ENCODE measurements at places on chromosomes 7 and 10.

- DNase-seq: no peak
These were observed 94.1 kb upstream of the CREB5 start for GRCh38 chr7:28318101-28318762.

DNA sequence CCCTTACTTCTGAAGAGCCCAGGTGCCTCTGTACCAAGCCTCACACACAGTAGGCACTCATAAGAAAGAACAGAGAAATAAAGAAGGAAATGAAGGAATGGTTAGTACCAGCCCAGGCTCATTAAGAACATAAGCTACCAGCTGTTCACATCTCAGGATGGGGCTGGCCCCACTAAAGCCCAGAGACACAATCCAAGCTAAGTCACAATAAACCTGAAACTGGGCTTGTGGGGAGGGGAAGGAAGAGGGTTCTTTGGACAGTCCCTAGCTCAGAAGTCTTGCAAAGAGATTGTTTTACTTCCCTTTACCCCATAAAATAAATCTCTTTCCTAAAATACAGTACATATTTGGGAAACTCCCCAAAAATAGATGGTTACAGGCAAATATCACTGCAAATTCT lies 24.3 kb downstream of the FBXW4 start:
- no peak for DNase-seq

DNA sequence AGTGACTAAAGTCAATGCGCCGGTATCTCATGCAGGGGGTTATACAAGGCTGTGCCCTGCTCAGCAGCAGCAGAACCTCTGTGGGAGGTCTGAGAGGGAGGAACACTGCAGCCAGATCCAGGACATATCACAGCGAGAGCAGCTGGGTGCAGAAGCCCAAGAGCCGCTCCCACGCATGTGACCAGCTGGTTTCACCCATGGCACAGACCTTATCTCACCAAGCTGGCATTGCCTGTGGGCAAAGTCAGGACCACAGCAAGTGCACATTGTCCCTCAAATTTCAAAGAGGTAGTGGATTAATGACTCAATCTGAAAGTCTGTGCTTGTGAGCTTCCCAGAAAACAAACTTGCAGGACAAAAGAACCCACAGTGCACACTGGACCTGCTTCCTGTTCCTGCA lies 31.6 kb upstream of the AKR1C1 start:
- DNase-seq: no peak

DNA sequence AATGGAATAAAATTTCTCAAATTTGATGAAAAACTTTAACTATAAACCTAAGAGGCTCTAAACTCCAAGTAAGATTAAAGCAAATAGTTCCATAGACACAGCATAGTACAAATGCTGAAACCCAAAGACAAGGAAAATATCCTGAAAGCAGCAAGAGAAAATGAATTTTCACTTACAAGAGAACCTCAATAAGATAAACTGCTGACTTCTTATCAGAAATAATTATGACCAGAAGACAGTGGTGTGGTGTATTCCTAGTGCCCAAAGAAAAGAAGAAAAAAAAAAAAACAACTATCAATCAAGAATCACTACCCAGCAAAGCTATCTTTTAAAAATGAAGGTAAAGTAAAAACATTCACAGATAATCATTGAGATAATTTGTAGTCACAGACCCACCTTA lies 106.3 kb downstream of the DYNC1I1 start:
- no peak for DNase-seq

- no peak for DNase-seq
These were observed 97.0 kb downstream of the TPK1 start for GRCh38 chr7:144738708-144739314.

DNA sequence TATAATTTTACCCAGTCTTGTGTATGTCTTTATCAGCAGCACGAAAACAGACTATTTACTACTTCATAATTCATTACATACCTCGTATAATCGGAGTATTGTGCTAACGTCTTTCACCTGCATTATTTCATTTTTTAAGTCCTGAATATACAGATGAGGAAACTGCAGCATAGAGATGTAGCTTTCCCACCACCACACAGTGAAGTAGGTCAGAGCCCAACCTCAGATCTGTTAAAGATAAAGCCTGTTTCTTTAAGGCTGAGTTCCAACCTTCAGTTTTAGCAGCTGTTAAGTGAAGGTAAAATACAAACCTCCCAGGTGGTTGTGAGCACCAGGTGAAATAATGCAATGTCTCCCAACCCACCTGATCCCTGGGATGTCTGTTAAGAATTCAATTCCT lies 2.0 kb upstream of the ADAM12 start:
- no peak for DNase-seq

DNA sequence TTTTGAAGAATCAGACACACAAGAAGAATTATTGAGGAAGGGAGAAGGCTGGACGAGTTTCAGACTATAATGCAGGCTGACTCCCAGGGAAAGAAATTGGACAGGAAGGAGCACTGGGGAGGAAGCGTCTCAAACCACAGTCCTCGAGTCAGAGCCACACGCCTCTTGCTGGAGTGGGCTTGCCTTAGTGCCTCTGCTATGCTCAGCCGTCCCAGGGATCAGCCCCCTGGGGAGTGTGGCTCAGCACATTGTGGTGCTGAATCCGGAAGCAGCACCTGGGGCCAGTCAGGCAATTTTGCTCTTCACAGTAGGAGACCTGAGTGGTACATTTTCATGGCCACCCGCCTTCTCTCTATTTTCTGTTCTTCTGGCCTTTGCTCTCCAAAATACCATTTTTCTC lies 67.4 kb upstream of the SLC35G1 start:
- no peak for DNase-seq

GRCh38 chr10:126795318-126795717 lies 109.9 kb upstream of the DOCK1 start:
- no peak for DNase-seq

DNA sequence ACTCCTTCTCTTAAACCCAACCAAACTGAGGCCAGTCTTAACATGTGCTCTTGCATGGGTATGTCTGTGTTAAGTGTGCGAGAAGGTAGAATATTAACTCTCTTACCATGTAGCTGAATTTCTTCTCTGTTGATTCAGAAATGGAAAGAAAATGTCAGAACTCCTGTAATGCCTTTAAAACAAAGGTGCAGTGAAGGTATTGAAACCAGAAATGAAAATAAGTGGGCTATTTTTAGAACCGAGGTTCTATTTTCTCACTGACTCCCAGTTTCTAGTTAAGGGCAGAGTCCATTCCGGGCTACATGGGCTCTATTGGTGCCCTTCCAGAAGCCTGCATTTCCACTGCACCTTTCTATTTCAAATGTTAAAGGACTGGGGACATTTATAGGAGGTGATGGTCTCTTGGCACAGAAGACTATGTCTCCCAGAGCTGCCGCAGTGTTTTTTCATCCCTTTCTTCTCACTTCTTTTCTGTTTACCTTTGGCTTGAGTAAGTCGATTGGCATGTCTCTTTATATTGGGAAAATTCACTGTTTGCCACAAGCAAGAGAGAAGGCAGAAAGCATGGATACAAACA lies 174.9 kb downstream of the LRMDA start:
- DNase-seq: no peak

- no peak for DNase-seq
These were observed 2.9 kb upstream of the CFAP46 start for GRCh38 chr10:132945125-132945893.

GRCh38 chr10:125448596-125448995 lies 234.4 kb downstream of the TEX36 start:
- no peak for DNase-seq

GRCh38 chr7:137990251-137990941 lies 11.5 kb downstream of the CREB3L2 start:
- DNase-seq: no peak

- DNase-seq: no peak
These were observed 31.5 kb downstream of the ACTA2 start for GRCh38 chr10:88920986-88921593.

DNA sequence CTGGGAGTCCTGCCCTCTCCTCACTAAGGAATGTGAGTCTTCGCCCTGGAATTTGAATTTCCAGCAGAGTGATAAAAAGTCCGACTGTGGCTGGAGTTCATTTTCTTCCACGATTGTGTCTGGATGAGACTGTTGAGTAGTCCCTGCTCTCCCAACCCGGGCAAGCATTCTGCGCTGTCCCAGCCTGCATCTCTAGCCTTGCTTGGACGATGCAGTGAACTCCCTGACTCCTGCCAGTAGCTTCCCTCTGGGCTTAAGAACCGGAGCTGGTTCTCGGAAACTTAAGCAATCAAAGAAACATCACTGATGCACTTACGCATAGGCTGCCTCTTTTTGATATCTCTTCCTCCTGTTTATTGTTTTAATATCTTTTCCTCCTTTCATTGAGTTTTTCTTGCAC lies 116.0 kb upstream of the FZD8 start:
- no peak for DNase-seq

DNA sequence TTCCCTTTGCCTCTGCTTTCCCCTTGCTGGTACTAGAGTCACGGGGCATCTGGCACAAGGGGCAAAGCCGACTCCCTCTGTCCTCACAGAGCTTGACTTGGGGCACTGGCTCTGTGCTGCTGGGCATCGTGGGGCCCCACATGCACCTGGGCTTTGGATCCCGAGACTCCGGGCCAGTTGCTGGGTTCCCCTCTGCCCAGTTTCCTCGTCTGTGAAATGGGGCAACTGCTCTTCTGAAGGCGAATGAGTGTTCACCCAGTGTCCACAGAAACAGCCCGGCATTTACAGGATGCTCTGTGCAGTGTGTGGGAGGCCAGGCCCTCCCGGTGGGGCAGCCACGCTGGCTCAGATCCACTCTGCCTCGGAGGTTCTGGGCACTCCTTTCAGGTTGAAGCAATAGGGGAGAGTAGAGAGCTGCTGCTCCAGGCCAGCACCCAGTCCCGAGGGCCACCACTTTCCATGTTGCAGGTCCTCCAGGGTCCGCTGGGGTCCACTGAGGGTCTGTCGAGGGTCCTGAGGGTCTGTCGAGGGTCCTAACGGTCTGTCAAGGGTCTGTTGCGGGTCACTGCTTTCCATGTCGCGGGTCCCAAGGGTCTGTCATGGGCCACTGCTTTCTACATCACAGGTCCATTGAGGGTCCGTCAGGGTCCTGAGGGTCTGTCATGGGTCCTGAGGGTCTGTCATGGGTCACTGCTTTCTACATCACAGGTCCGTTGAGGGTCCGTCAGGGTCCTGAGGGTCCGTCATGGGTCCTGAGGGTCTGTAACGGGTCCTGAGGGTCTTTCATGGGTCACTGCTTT lies 103.6 kb downstream of the VIPR2 start:
- DNase-seq: peak; percentile 62

GRCh38 chr7:70271617-70272081 lies 673.4 kb downstream of the AUTS2 start:
- DNase-seq: no peak

DNA sequence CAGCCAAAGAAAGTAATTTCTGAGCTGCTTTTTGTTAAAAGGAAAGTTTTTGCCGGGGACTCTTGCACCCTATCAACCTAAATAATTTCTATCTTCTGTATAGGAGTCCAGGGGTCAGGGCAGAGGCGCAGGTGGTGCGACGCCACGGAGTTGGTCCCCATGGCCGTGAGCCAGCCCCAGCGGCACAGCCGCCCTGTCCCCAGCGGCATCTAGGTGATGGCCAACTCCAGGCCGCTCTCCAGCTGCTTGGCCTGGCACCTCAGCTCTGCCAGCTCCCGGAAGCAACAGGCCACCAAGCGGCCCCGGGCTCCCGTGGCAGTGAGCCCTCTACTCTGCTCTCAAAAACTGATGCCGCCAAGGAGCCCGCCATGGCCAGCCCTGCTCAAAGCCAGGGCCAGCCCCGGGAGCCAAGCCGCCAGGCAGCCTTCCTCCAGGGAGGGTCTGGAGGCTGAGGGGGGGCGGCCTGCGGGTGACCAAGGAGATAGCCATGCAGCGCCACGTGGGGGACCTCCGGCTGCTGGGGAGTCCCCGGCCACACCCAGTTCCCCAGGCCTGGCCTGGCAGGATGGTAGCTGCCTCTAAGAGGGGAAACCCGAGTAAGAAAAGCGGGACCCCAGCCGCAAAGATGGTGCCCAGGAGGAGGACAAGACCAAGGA lies 22.8 kb upstream of the LANCL2 start:
- no peak for DNase-seq

DNA sequence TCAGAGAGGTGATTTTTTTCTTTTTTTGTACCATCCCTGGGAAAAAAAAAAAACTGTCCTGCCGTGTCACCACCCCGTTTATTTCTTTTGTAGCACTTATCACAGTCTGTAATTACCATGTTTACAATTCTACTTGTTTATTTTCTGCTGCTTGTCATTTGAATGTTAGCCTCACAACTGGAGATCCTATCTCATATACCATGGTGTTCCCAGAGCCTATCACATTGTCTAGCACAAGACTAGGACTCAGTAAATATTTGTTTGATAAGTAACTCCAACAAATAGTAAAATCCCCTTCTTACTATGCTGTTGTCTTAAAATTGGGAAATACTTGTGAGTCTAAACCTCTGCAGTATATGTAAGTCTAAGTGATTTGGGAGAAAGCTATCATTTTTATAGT lies 36.0 kb downstream of the MKLN1 start:
- DNase-seq: no peak

DNA sequence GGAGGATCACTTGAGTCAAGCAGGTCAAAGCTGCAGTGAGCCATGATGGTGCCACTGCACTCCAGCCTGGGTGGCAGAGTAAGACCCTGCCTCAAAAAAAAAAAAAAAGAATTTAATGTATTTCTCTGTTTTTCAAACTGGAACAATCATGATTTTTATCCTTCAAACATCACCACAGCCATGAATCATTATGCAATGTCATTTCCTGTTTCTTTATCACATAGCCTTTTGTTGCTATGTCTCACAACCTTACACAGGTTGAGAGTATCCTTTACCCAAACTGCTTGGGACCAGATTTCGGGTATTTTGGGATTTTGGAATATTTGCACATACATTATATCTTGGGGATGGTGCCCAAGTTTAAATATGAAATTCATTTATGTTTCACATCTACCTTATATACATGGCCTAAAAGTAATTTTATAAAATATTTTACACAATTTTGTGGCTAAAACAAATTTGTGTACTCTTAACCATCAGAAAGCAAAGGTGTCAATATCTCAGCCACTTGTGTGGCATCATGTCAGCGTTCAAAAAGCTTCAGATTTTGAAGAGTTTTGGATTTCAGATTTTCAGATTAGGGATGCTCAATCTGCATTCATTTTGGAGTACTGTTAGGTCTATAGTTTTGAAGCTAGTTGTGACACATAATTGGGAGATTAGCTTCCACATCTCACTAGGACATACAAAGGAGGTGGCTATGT lies 8.2 kb downstream of the NT5C3A start:
- DNase-seq: no peak

- DNase-seq: no peak
These were observed 7.2 kb upstream of the SNX10 start for GRCh38 chr7:26284477-26284876.

DNA sequence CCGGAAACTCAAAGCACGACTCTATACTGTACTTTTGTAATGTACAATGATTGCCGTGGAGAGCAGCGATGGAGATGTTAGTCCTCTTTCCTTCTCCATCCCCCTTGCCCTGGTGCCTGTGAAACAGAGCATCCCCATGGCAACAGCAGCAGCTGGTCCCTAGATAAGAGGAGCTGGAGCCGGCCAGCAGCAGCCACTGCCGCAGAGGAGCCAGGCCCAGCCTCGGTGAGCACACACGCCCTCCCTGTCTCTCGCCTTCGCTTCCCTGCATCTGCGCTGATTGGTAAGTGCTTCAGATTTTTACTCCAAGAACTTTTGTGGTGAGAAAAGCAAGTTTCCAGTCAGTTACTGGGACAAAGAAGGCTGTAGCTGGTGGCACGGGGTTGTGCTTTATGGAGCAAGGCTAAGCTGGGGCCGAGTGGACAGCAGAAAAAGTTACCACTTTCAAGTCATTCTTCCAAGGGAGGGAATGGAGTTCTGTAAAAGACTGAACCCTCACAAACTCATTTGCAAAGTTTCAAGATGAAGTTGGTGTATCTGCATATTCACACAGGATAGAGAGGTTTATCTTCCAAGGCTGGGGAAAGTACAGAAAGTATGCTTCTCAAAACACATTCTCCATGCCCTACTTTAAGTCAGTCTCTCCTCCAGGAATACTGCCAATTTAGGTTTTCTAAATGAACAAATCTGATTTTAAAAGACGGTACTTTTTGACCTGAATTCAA lies at the start of gene PPP1R17:
PPP1R17 (plus strand) TSS at position 192 of the 725 bp plus-strand sequence. CDS start 5,227 bp downstream, outside the sequence.
- no peak for DNase-seq

Measured in type B pancreatic cell (in vitro differentiated cells).